Tibial nerve (tissue), 4 donors: ENCODE measurements at places on chromosomes 6 and 20.
A peak's percentile ranks its signal among the peaks of the same experiment; 100 is the strongest.

DNA sequence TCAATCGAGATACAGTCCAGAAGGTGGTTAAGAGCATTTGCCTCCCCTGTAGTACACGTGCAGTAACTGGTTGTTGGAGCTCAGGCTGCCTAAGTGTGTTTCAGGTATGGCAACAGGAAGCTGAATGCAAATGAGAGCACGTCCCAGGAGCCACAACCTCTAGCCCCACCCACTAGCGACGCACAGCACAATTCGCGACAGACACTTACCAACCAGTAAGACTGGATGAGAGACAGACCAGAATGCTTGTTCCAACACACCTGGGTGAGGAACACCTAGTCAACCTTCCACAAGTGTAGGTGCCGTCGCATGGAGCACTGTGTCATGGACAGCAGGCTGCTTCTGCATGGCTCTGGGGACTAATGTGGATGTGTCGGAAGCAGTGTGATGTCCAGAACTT is 7.2 kb upstream of the SERPINB1 start:
- DNase-seq = no peak

- DNase-seq = no peak
Observed at GRCh38 chr6:159982731-159983506, 14.0 kb downstream of the IGF2R start.

DNA sequence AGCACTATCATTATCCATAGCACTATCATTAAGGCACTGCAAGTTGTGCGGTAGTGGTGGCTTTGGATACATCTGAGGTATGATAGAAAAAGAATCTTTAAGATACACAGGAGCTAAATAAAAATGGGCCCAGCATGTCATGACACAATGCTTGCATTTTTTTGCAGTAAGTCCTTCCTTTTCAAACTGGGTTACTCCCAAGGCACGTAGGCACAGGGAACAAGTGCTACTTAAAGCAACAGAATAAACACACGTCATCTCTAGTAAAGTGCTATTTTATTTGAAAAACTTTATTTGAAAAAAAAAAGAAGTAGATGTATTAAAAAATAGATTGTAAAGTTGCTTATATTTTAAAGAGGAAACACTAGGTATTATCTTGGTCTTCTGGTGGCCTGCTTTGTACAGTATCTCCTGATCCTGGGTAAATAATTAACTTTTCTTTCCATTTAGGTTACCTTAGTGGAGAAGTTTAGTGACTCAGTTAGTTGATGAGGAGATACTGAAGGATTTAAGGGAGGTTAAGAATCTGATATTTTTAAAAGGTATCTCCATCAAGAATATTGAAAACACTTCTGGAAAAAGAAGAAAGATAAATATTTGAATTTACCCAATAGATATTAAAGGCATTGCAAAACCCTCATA is 129.6 kb downstream of the EDN1 start:
- no peak for DNase-seq

- no peak for DNase-seq
Observed at GRCh38 chr6:41406728-41407489, 71.5 kb downstream of the NCR2 start.

DNA sequence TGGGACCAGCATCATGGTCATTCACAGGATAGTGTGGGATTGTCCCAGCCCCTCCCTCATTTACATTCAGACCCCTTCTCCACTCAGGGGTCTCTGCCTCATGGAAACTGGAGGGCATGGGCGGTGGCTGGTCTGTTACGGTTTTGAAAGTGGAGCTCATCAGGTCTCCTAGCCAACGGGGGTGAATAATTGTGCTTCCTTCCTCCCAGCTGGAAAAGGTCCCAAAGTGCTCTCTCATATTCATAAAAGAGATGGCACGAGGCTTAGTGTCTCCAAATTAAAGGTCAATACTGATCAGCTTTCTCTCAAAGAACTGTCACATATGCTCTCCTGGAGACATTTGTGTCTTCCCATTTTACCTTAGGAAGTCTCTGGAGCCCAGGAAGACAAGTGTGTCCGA is 19.9 kb downstream of the JARID2 start:
- no peak for DNase-seq

GRCh38 chr20:25408170-25408547 is 686 bp downstream of the GINS1 start:
- no peak for DNase-seq

DNA sequence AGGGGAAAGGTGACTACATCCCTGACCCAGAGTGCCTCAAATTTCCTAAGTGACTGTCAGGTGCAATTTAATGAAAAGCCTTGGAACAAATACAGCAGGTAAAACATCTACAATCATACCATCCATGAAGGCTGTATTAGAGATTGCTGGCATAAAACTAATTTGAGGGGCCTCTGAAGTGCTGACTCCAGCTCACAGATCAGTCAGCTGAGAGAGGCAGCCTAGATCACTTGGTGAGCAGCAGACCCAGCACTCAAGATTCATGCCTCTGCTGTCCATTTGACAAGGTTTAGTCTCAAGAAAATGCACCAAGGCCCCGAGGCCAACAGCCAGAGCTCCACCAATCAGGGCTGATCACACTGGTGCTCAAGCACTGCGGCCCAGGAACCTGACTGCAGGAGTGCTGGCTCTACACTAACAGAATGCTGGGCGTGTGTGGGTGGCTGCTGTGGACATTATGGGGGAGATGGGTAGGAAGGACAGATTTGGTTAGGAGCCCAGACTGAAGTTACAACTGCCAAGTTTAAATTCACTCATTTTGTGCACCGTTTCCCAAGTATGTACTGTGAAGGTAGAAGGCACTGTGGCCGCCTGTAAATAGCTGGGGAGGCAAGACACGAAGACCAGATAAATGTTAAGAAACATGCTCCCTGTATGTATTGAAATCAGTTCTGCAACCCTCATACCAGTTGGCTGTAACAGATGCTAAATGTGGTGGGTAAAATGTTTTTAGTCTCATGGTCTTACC is 28.2 kb downstream of the SNX5 start:
- no peak for DNase-seq

DNA sequence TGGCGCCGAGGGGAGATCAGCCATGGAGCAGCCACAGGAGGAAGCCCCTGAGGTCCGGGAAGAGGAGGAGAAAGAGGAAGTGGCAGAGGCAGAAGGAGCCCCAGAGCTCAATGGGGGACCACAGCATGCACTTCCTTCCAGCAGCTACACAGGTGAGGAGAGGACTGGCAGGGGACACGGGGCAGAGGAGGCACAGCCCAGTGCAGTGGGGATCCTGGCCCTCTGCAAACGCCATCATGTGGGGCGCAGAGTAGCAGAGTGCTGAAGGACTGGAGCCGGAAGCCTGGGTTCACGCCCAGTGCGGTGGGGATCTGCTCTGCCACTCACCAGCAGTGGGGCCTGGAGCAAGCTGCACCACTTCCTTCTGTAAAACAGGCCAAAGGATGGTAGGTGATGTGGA is 41.1 kb upstream of the FANCE start:
- no peak for DNase-seq

GRCh38 chr6:87905101-87905641 is 142.5 kb upstream of the SPACA1 start:
- no peak for DNase-seq

GRCh38 chr6:42404484-42404883 is 47.2 kb downstream of the TRERF1 start:
- no peak for DNase-seq

- no peak for DNase-seq
Observed at GRCh38 chr20:6908673-6909072, 141.2 kb downstream of the BMP2 start.

GRCh38 chr6:33160728-33161344 is 31.4 kb downstream of the COL11A2 start:
- DNase-seq = peak; percentile 23

DNA sequence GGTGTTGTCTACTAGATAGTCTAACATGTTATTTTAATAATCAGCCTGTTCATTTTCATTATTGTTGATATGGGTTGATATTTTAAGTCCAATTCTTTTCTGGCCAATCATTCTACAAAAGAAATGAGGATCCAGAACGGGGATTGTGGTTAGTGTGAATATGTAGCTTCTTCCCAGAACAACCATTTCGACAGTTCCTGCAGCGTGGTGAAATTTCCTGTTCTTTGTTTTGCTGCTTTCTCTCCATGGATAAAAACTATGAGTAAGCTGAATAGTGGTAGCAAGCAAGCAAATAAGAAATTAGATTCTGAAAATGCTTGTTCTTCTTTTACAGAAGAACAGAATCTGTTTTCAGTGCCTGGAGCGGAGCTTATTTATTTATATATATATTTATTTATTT is 65.5 kb upstream of the F13A1 start:
- no peak for DNase-seq

DNA sequence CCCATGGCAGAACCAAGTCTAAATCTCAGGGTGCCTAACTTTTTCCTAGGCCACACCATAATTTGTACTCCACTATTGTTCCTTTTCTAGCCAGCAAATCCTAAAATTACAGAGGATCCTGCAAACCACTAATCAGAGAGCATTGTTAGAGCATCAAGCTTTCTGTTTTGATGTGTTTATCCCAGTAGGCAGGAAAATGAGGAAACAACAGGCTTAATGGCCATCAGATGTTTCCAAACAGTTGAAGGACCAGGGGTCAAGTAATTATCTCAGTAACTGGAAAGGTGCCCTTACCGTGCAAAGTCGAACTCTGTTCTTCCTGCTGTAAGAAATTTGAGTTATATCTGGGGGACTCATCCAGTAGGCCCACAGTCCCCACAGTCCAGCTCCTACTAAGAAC is 58.7 kb downstream of the RALY start:
- no peak for DNase-seq

DNA sequence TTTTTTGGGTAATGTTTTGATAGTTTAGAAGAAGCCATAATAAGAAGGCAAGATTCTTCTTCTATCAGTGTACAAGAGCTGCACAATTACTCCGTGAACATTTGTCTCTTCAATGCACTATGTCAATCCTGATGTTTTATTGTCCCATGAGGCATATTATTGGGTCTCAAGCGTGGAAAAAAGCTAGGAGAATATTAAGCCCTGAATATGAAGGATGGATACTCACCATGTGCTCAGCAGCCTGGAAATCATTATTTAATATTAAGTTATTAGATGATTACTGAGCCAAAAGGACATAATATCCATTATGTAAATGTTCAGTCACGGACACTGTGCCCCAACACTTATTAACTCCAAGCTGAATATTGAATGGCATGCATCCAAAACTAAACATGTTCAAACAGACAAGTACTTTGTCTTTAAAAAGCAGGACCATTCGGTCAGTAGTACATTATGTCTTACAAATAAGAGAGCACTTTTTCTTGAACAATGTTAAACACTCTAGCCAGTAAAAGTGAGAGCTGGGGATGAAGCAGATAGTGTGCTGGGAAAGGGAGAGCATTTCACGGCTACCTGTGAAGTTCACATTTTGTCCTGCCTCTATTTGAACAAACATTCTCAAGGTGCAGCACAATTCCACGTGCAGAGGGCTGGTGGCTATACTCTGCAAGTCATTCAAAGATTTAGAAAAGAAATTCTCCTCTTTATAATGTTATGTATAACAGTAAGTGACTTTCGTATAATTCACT is 70.6 kb upstream of the CNR1 start:
- DNase-seq = no peak

DNA sequence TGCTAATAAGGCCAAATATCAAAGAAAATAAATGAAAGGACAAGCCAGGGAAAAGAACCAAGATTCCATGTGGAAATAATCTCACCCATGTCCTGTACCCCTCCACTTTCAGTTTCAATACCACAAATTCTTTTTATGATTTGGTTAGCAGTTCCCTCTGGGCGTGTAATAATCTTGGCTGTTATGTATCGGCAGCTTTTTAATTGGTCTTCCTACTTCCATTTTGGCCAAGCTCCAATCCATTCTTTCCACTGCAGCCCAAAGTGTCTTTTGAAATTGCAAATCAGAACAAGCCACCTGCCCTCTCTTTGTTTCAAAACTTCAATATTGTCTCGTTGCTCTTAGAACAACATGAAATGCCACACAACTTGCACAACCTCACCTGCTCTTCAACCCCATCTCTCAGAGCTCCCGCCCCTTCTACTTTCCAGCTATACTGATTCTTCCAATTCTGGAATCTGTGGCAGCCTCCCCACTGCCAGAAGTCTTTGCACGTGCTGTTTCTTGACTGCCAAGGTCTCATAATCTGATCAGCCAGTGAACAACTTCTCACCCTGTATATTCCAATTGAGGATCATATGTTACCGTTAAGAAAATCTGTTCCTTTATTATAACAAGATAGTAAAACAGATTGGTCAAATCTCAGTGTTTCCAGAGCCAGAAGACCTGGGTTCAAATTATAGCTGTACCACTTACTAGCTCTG is 354.5 kb downstream of the CBLN4 start:
- no peak for DNase-seq

- DNase-seq = no peak
Observed at GRCh38 chr6:133312006-133312405, 70.8 kb downstream of the EYA4 start.

DNA sequence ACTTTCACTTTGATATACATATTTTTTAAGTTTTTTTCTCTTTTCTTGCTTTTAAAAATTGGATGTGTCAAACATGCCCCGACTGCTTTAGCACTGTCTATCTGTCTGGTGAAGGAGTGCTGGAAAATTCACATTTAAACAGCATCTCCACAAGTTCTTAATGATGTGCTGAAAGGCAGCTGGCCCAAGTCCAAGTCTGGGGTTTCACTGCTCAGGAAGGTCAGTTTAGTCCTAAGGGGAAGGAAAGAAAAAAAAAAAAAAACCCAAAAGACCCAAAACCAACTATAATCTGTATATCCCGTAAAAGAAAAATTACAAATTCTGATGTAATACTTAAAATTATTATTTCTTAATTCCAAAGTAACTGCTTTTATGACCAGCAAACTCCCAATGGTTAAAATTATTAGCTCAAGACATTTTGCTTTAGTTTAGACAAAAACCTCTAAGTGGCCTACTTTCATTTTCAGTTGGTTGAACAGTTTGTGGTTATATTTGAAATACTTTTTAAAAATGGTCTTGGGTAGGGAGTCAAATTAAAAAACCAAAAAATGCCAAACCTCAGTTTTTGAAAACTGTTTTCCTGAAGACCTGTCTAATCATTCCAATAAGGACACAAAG is 79.5 kb upstream of the PREP start:
- peak; percentile 35 for DNase-seq

DNA sequence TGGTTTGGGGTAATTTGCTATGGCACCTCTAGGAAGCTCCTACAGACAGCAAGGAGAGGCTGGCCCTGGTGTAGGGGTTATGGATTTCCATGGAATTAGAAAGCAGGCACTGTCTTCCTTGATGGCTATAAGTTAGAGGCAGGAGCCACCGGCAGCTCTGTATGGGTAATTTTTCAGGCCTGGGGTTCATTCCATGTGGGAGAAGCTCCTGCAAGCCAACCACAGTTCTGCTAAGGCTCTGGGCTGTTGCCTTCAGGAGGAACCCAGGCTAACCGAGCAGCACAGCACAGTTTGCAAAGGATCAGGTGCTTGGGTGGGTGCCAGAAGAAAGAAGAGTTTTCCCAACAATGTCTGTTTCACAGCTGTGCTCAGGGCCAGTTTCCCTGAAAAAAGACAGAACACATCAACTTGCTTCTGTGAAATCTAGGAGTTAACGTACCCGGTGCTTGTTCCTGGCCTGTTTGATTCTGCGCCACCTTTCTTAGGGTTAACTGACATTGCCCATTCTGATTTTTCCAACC is 162.8 kb upstream of the MYLIP start:
- no peak for DNase-seq

- no peak for DNase-seq
Observed at GRCh38 chr6:72739368-72739779, 117.5 kb downstream of the KCNQ5 start.
